Colonic mucosa (tissue), 4 donors: ENCODE measurements at places on chromosomes 16 and 17. TPM values are rescaled to one million over a fixed set of nuclear protein-coding genes. Genes with fewer than 3 reads are reported as not detected.

Gene FOXK2
- total RNA-seq = 34.8 TPM

Gene TNRC6C
- total RNA-seq = 8.9 TPM

Gene SALL1
- total RNA-seq = 1.7 TPM

Gene RABEP1
- 22.6 TPM for total RNA-seq

Gene CSH1
- not detected for total RNA-seq

Gene GLP2R
- total RNA-seq = 2.1 TPM

Gene GNGT2
- total RNA-seq = 0.56 TPM

Gene MYH2
- not detected for total RNA-seq

Gene KRTAP1-1
- total RNA-seq = not detected
